ENCODE measurements at places on chromosomes 6 and 20. TPM values are rescaled to one million over a fixed set of nuclear protein-coding genes. Genes with fewer than 3 reads are reported as not detected.
A peak's percentile ranks its signal among the peaks of the same experiment; 100 is the strongest.

DNA sequence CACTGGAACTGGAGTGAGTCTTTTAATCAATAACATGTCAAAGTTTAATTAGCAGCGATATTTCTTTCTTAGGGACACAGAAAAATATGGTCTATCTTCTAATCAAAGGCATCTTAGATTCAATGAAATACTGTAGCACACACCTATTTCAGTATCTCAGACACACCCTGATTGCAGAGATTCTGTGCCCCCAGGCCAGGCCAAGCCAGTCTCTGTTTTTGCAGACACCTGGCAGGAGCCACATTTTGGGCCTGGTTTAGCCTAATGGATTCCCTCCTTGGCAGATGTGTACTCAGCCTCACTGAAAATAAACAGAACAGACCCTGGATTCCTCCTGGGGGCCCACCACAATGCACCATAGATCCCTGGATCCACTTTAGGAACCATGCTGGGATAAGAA is 74.8 kb downstream of the LRFN2 start:
- no peak overlapping the region for H3K4me3 ChIP-seq
- DNase-seq = no peak
- H3K27ac ChIP-seq = no peak overlapping the region
- no peaks in the 10 kb centered on the region for H3K27me3 ChIP-seq
- no peaks in the 10 kb centered on the region for H3K4me1 ChIP-seq

- no peaks in the 10 kb centered on the region for H3K36me3 ChIP-seq
- no peak overlapping the region for H3K4me3 ChIP-seq
- peaks cover 17% of the 10 kb centered on the region for H3K4me1 ChIP-seq
- H3K27me3 ChIP-seq = no peaks in the 10 kb centered on the region
- DNase-seq = no peak
Observed at GRCh38 chr6:5453546-5453945, 192.2 kb downstream of the FARS2 start.

DNA sequence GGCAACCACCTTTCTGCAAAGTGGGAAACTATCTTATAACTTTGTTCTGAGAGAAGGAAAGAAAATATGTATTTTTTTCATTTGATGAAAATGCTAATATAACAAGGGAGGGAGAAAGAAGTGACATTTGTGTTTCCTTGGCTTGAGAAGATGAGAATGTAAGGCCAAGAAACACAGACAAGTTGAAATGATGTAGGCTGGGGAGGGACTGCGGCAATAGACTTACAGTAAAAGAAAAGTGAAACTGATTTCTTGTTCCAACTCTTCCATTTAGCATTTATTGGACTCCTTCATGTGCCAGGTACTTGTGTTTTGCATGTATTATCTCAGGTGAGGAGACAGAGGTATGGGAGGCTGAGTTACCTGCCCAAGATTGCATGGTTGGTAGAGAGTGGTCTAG is 130.9 kb downstream of the CARMIL1 start:
- no peaks in the 10 kb centered on the region for H3K27me3 ChIP-seq
- no peak overlapping the region for H3K27ac ChIP-seq
- H3K4me3 ChIP-seq = peak overlapping the region; percentile 41
- peak; percentile 63 for DNase-seq
- H3K36me3 ChIP-seq = no peaks in the 10 kb centered on the region

DNA sequence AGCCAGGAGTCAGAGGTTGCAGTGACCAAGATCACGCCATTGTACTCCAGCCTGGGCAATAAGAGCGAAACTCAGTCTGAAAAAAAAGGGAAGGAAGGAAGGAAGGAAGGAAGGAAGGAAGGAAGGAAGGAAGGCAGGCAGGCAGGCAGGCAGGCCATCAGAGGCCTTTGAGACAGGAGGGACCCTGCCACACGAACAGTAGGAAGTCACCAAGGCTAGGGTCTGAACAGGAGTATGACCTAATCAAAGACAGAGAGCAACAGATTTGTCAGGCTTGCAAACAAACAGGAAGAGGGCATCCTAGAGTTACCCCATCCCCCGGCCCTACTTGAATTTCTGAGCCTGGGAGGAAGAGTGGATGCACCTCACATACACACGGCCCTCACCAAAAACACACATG is 67.1 kb downstream of the FGD2 start:
- H3K36me3 ChIP-seq = no peaks in the 10 kb centered on the region
- no peak overlapping the region for H3K4me3 ChIP-seq
- H3K27ac ChIP-seq = no peak overlapping the region
- H3K4me1 ChIP-seq = peaks cover 11% of the 10 kb centered on the region
- no peaks in the 10 kb centered on the region for H3K27me3 ChIP-seq

DNA sequence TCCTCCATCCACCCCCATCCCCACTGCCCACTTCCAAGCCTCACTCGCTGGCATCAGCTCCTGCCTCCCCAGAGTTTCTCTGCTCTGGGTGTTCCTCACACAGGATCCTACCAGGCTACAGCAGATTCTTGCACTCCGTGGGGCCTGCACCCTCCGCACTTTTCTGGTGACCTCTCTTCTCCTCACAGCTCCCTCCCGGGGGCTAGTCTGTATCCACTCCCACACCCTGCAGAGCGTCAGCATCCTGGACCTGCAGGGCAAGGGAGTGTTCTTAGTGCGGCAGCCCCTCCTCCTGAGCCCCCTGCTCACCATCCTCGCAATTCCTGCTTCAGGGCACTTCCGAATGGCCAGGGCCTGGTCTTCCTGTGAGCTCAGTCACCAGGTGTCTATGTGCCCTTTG is 224.2 kb downstream of the DLL1 start:
- no peak overlapping the region for H3K4me3 ChIP-seq
- no peaks in the 10 kb centered on the region for H3K4me1 ChIP-seq
- no peak overlapping the region for H3K27ac ChIP-seq
- no peaks in the 10 kb centered on the region for H3K27me3 ChIP-seq
- H3K36me3 ChIP-seq = no peaks in the 10 kb centered on the region

DNA sequence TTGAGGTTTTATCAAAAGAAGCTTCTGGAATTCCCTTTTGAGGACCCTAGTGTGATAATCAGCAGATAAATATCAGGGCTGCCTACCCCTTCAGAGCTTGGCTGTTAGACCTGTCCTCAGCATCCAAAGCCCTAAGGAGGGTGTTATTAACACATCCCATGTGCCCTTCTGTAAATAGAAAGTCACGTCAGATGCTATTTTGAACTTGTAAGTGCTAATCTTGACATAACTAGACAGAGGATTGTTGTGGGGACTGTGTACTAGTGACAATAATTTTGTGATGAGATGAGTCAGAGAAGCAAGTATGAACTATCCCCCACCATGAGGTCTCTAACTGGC is 4.9 kb upstream of the LAMA4 start:
- H3K27ac ChIP-seq = no peak overlapping the region
- DNase-seq = no peak
- no peaks in the 10 kb centered on the region for H3K27me3 ChIP-seq

The TOP1 gene
- 10.5 TPM for total RNA-seq
